ENCODE measurements at places on chromosomes 5 and 9.
A peak's percentile ranks its signal among the peaks of the same experiment; 100 is the strongest.

DNA sequence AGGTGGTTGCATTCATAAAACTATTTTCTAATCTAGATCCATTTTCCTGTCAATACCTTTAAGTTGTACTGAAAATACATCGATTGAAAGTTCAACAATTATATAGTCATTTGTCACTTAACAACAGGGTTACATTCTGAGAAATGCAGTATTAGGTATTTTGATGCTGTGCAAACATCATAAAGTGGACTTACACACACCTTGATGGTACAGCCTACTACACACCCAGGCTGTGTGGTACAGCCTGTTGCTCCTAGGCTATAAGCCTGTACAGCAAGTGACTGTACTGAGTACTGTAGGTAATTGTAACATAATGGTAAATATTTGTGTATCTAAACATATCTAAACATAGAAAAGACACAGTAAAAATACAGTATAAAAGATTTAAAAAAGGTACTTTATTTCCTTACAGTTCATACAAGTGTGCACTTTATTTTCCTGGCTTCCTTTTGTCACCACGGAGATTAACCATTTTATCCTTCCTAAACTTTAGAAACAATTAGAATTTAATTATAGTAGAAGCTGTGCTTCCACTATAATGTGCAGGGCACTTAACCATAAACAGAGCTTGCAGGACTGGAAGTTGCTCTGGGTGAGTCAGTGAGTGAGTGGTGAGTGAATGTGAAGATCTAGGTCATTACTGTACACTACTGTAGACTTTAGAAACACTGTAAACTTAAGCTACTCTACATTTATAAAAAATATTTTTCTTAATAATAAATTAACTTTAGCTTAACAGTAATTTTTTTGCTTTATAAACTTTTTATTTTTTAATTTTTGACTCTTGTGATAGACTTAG is 42.9 kb upstream of the MEF2C start:
- no peak for DNase-seq

GRCh38 chr5:93748875-93749397 is 7.5 kb upstream of the POU5F2 start:
- DNase-seq, result no peak

GRCh38 chr5:42993516-42994245 is 46.4 kb downstream of the ANXA2R start:
- DNase-seq, result no peak

GRCh38 chr5:51383131-51384121 is at the start of gene ISL1:
Gene ISL1, plus strand, starts transcription at chr5:51383448. Its CDS starts 224 bp downstream, at chr5:51383672.
- DNase-seq, result peak; percentile 83

DNA sequence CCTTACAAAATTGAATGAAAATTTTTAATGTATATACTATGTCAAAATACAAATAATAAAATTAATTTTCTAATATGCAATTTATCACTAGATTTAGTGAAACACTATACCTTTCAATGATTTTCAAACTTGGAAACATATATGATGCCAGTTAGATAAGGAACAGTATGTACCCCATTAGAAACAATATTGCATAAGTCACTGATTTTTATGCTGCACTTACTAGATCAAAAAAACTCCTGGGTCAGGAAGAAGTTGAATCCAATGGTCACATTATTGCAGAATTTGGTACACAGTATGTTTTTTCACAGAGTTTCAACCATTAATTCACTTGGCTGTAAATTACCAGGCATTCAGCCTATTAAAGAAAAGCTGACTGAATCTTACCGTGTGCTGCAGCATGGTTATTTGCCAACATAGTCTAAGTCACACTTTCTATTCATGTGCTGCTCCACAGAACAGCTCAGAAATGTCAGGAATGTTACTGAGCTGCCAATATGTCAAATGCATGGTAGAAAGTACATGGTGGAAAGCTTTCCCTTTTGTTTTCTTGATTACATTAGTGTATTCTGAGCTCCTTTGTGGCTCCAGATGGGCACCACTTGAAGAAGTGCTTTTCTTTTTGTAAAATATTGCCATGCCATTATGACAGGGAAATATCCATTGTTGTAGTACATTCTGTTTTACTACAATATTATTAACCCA is 9.9 kb upstream of the PRR16 start:
- no peak for DNase-seq

GRCh38 chr5:124234022-124234769 is 512.2 kb downstream of the ZNF608 start:
- DNase-seq, result no peak

DNA sequence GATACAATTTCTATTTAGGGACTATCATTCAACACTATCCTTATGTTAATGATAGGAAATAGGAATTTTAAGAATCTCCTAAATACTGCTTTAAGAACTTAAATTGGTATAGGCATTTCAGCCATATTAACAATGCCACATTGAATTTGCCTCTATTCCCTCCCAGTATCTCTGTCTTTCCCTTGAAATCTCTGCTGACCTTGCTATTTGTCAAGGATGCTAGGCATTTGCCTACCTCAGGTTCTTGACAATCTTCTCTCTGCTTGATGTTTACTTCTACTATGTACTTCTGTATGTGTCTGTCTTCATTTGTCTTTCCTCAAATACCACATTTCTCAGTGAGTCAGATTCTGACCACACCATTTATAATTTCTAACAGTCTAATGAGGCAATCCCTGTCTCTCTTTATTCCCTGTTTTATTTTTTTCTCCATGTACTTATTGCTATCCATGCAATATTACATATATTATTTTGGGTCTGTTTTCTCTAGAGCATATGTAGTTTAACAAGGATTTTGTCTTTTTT is 1461.4 kb upstream of the CDH9 start:
- no peak for DNase-seq

DNA sequence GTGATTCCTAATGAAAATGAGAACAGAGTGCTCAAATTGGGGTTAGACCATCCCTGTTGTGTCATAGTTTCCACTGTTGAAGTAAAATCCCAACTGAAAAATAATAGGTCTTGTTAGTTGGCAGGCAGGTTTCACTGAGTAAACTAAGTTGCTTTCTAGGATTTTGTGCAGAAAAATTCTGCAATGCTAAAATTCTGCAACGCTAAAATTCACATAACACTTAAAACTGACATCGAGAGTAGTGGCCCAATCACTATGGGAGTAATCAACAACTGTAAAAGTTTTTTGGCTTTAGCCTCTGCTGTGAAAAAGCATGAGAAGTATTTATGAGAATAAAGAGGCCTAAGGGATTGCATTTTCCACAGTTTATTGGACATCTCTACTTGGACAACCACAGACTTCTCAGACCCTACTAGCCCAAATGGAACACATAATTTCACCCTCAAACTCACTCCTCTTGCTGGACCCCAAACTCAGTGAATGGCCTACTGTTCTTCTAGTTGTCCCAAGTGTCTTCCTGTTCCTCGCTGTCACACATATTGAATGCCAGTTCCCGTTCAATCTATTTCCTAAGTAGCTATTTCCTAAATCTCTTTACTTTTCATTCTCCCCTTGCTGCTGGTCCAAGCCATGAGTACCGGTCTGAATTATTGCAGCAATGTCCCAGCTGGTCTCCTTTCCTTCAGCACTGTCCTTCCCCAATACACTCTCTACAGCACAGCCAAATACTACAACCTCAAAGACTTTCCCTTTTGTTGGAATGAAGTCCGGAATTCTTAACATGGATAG is 355.4 kb downstream of the PDE4D start:
- no peak for DNase-seq

DNA sequence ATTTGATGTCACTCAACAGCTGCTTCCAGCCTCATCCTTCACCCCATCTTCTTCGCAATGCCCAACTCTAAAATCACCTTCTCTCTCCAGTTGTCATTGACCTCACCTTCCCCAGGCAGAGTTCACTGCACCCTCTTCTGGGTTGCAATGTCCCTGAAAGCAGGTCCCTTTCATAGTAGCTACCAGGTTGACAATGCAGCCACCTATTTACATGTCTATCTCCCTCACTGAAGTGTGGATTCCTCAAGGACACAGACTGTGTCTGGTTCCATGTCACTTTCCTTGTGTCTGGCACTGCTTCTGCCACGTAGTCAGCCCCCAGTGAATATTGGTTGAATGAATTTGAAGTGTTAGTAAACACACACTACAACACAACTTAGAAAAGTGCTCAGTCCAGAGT is 445.5 kb upstream of the WWC1 start:
- DNase-seq, result no peak

- no peak for DNase-seq
Measured at GRCh38 chr9:110864011-110864410, 174.3 kb downstream of the LPAR1 start.

GRCh38 chr9:83011611-83012010 is 51.3 kb downstream of the RASEF start:
- no peak for DNase-seq

DNA sequence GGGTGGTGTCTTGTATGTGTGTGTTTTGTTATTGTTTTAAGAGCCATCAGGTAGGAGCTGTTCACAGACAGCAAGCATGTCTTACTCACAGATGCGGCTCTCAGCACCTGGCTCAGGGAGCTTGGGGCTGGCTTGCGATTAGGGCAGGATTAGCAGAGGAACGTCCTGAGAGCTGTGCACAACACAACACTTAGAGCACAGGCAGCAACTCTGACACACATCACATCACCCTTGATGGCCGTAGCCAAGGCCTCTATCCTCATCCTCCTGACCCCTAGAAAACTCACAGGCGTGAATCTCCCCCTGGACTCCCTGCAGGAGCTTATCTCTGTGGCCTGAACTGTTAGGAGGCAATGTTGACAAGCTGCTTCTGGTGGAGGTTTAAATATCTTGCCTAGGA is 7.1 kb upstream of the IL17B start:
- no peak for DNase-seq

GRCh38 chr5:78718824-78719223 is 70.3 kb upstream of the LHFPL2 start:
- no peak for DNase-seq

DNA sequence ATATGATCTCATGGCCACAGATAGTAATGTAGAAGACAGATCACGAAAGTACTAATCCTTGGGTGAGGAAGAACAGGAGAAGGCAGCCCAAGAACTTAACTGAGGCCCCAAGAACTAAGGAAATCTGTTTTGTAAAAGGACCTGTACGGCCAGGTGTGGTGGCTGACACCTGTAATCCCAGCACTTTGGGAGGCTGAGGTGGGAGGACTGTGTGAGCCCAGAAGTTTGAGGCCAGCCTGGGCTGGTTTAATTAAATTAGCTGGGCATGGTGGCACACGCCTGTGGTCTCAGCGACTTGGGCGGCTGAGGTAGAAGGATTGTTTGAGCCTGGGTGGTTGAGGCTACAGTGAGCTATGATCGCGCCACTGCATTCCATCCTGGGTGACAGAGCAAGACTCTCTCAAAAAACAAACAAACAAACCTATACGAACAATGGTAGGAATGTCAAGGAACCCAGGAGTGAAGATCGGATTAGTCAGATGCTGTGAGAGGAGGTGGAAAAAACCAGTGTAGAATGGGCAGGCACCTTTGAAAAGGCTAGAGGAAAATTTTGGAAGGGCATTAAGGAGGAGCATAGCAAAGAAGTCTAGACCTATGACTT is 283.8 kb upstream of the DMRT1 start:
- no peak for DNase-seq

DNA sequence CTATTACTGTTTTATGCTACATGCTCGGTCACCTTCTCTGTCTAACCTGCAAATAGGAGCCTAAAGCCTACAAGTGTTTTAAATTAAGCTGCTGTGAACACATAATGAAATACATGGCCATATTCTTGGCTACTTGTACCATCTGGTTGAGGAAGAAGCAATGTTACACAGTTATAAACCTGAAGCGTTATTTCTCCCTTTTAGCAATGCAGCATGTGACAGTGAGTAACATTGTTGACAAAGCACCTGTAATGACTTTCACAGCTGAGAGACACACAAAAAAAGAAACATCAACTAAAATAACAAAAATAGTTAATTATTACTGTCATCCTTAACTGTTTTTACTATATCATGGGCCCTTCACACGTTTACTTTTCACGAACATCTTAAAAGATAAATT is 146.9 kb downstream of the RORB start:
- no peak for DNase-seq

GRCh38 chr5:39057734-39058133 is 16.5 kb downstream of the RICTOR start:
- no peak for DNase-seq

DNA sequence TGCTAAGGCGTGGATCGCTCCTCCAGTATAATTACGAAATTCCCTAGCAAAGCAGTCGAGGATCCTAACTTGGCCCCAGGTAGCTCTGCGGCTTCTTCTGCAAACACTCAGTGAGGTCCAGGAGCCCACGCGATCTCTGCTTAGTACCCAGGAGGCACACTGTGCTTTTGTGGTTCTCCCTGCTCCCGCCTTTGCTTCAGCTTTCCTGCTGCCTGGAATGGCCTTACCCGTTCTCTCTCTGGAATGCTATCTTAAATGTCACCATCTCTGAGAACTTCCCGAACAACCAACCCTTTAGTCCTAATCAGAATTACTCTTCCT is 639 bp downstream of the INVS start:
- peak; percentile 22 for DNase-seq

DNA sequence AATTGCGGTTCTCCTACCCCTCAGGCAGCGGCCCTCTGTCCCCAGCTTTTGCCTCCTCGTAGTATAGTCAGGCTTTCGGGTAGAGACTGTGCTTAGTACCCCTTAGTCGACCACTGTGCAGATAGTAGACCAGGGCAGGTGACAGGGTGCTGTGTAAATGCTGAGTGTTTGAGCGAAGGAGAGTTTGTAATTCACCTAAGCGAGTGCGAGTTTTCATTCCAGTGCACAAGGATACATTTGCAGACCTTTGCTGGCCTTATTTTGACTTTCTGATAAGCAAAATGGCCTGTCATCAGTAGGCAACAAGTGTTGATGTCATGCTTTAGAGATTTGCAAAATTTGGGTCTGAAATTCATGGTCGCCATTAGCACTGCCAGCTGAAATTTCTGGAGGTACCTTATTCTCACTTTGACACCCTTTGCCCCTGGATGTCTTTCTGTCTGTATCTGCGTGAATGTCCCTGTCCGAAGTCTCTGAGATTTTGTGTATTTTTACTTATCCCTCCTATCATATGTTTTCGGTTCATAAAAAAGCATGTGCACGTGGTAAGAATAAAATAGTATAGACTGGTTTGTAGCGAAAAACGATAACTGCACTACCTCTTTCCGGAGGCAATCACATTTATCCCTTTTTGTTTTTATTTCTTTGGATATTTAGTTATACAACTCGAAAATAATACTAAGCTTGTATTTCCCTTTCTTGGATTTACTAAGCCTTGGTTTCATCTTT is 1.9 kb downstream of the LMNB1 start:
- DNase-seq, result no peak

DNA sequence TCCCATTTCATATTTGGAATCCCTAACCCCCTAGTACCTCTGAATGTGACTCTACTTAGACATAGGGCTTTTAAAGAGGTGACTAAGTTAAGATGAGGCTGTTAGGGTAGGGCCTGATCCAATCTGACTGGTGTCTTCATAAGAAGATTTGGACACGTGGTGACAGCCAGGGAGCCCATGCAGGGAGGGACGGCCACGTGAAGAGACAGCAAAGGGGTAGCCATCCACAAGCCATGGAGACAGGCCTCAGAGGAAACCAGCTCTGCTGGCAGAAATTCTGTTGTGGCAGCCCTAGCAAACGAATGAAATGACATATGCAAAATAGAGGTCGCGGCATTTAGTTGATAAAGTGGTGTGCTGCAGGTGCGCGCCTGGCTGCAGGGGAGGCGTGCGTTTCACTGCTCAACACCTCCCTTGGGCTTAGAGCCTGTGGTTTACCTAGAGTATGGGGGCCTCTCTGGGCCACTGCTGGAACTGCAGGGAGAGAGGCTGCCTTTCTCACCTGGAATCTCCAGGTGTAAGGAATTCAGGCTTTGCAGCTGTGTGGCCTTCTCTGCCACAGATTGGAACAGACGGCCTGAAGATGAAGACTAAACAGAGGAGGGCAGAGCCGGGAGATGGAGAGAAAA is 7.1 kb upstream of the AFAP1L1 start:
- peak; percentile 29 for DNase-seq

GRCh38 chr5:181241393-181241975 is 2.2 kb downstream of the RACK1 start:
- DNase-seq, result no peak
